ENCODE measurements at places on chromosomes 12 and 14. TPM values are rescaled to one million over a fixed set of nuclear protein-coding genes. Genes with fewer than 3 reads are reported as not detected.

GRCh38 chr12:3149515-3150307 lies 72.5 kb downstream of the TSPAN9 start:
- H3K27ac ChIP-seq = no peak overlapping the region
- no peaks in the 10 kb centered on the region for H3K36me3 ChIP-seq
- no peaks in the 10 kb centered on the region for H3K27me3 ChIP-seq
- no peak overlapping the region for H3K4me3 ChIP-seq

DNA sequence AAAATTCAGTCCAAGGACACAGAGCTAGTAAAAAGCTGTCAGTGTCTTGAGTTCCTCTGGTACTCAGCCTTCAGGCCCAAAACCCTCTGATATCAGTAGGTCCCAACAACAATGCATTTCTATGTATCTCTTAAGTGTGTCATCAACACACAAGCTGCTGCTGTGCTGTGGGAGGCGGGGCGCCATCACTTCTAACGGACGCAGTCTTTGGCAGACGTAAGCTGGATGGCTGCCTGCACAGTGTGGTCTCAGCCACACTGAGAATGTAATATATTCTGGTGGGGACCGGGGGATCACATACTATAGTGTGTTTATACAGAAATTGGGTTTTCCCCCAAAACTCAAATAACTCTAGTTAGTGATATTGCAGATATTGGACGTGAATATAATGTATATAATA lies 123.9 kb downstream of the SUDS3 start:
- H3K27ac ChIP-seq = no peak overlapping the region
- no peaks in the 10 kb centered on the region for H3K27me3 ChIP-seq
- no peak for DNase-seq
- H3K36me3 ChIP-seq = no peaks in the 10 kb centered on the region

KRT79 gene
- not detected for total RNA-seq

DNA sequence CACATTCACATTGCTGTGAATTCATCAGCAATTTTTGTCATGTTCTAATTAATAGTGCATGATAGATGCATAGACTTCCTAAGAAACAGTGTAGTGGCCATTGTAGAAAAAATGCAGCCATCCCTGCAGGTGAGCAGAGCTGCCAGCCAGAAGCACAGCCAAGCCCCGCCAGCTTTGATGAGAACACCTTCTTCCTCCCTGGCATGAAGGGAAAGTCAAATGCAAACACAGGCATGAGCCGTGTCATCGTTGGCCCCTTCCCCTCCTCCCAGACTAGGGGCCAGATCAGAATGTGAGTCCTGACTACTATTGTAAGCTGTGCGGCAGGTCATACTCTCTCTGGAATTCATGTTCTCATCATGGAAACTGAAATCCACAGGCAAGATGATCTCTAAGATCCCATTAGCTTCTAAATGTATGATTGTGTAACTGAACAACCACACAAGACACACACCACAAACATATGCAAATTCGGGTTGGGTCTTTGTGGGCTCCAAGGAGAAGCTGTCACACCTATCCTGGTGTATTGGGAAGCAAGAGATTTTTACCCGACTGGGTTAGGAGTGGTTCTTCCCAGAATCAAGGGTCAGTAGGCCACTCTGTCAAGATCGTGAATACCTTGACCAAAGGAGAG lies 2.8 kb upstream of the AQP2 start:
- H3K27ac ChIP-seq = no peak overlapping the region
- H3K4me3 ChIP-seq = no peak overlapping the region
- H3K27me3 ChIP-seq = peaks cover 28% of the 10 kb centered on the region
- no peak for DNase-seq
- H3K4me1 ChIP-seq = peaks cover 25% of the 10 kb centered on the region

GRCh38 chr14:39998854-39999253 lies 566.6 kb upstream of the FBXO33 start:
- no peak for DNase-seq
- H3K36me3 ChIP-seq = no peaks in the 10 kb centered on the region
- no peak overlapping the region for H3K4me3 ChIP-seq
- no peaks in the 10 kb centered on the region for H3K4me1 ChIP-seq

GRCh38 chr12:57182918-57183575 lies 33.5 kb upstream of the NXPH4 start:
- no peak overlapping the region for H3K27ac ChIP-seq
- H3K27me3 ChIP-seq = no peaks in the 10 kb centered on the region
- H3K4me3 ChIP-seq = no peak overlapping the region
- no peak for DNase-seq
- H3K4me1 ChIP-seq = peaks cover 6% of the 10 kb centered on the region

- H3K36me3 ChIP-seq = no peaks in the 10 kb centered on the region
- no peak overlapping the region for H3K4me3 ChIP-seq
- no peak for DNase-seq
- no peaks in the 10 kb centered on the region for H3K27me3 ChIP-seq
These were observed 250.0 kb downstream of the MED13L start for GRCh38 chr12:116027551-116027821.

DNA sequence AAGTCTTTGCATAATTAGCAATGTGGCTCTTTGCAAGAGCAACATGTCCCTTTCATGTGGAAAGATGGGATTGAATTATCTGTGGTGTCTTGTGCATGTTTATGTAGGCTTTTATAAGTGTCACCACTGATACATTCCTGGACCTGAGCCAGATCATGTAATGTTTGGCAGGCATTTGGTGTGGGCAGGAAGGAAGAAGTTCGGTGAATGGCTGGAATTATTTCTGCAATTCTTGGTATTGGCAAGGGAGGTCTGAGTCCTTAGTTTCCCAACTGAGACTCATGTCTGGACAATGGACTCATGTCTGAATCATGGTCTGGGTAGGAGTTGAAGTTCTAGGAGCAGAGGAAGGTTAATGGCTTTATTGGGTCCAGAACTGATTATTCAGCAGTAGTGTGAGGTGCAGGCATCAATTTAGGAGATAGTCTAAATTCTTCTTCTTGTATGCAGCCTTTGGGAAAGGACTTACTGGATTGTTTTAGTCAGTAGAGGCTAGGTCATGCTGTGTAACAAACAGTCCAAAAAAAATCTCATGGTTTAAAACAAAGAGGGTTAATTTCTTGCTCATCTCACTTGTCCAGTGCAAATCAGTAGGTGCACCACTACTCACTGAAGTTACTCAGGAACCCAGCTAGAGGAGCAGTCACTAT lies 186.5 kb upstream of the LHX5 start:
- DNase-seq = no peak
- no peaks in the 10 kb centered on the region for H3K27me3 ChIP-seq
- H3K4me1 ChIP-seq = no peaks in the 10 kb centered on the region

KRT85 gene
- total RNA-seq = not detected

TAS2R20 gene
- 2.3 TPM for total RNA-seq

DNA sequence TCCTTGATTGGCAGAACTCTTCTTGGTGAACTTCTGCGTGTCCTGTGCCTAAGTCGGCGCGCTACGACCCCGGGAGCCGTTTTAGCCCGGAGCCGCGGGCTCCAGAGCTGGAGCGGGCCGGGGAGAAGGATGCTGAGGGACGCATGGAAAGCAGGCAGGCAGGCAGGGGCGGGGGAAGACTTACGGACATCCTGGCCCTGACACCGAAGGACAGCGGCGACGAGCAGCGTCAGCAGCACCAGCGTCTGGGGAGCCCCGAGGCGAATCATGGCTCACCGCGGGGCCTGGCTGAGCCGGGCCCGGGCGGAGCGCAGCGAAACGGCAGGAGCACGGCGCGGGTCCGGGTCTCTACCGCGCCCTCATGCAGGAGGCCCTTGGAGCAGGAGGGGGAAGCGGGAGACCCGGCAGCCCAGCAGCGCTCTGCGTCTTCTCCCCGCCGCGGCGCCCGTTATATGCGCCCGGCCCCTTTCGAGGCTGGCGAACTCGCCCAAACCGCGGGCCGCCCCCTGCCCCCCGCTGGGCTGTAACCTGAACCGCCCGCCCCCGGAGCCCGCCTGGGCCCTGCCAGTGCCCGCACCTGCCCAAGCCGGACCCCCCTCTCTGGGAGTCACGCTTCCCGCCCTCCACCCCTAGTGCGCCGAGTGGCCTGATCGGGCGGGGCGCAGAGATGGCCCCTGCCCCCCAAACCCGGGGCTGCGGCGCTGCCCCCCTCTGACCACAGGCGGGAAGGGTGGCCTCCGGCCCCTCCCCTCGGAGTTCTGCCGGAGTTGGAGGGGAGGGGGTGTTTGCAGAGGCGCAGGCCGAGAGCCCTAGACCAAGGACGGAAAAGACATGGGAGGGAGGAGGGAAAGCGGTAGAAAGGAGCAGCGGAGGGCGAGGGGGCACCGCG lies at the start of gene COL2A1:
COL2A1 (minus strand) TSS at position 424 of the 889 bp plus-strand sequence; CDS start at position 269, 155 bp downstream.
- H3K4me3 ChIP-seq = peak within 1 kb of the TSS; percentile 69
- peaks cover 41% of the 10 kb centered on the region for H3K4me1 ChIP-seq
- no peaks in the 10 kb centered on the region for H3K36me3 ChIP-seq

CLEC2A gene
- not detected for total RNA-seq

BMP4 gene
- total RNA-seq = 11.0 TPM

- DNase-seq = no peak
- peak within 1 kb of the TSS; percentile 66 for H3K4me3 ChIP-seq
- H3K36me3 ChIP-seq = no peaks in the 10 kb centered on the region
- no peaks in the 10 kb centered on the region for H3K27me3 ChIP-seq
- peak within 1 kb of the TSS; percentile 96 for H3K27ac ChIP-seq
These were observed at the start of gene KTN1 for GRCh38 chr14:55579724-55580469. TSS of gene KTN1 (plus strand) at chr14:55580207. CDS start at chr14:55612049, 31,842 bp downstream.

GRCh38 chr14:91303091-91303923 lies 58.8 kb upstream of the GPR68 start:
- no peak overlapping the region for H3K27ac ChIP-seq
- no peak overlapping the region for H3K4me3 ChIP-seq
- no peak for DNase-seq
- H3K27me3 ChIP-seq = no peaks in the 10 kb centered on the region
- no peaks in the 10 kb centered on the region for H3K4me1 ChIP-seq
- H3K36me3 ChIP-seq = peaks cover 13% of the 10 kb centered on the region

DNA sequence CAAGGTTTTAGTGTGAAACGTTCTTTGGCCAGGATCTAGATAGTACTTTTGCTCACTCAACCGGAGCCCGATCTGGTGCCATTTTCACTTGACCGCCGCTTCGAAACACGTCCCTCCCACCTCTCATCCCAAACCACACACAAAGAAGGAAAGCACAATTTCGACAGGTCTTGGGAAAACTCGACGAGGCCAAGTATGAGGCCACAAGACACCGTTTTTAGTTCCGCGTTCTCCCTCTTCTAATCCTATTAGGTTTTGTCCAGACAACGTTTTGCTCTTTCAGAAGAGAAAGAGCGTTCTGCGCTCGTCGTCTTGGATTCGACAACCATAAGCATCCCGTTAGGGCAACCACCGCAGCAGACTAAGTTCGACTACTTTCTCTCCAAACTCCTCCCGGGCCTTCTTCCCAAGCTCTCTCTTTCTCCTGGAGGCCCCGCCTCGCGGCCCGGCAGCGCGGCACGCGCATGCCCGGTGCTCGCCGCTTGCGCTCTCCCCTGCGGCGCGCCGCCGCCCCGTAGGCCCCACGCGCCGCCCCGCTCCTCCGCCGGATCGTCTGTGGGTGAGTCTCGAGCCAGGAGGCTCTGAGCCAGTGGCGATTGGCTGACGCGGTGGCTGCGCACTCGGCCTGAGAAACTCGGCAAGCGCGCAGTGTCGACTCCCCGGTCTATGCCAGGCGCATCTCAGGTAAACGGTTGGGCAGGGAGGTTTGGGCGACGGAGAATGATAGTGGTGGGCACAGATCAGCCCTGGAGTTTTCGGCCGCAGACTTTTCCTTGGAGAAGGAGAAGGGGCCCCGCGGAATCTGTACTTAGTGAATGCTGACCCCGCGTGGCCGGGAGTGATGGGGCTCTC lies at the start of gene MIPOL1:
MIPOL1 (plus strand) TSS at position 517 of the 852 bp plus-strand sequence. CDS start 49,952 bp downstream, outside the sequence.
- no peaks in the 10 kb centered on the region for H3K4me1 ChIP-seq
- no peak for DNase-seq
- peak within 1 kb of the TSS; percentile 86 for H3K27ac ChIP-seq
- H3K4me3 ChIP-seq = peak within 1 kb of the TSS; percentile 62
- H3K27me3 ChIP-seq = no peaks in the 10 kb centered on the region
- H3K36me3 ChIP-seq = no peaks in the 10 kb centered on the region

Data from esophagus squamous epithelium (tissue), 5 donors.